ENCODE measurements at places on chromosomes 7 and 10. TPM values are rescaled to one million over a fixed set of nuclear protein-coding genes. Genes with fewer than 3 reads are reported as not detected.

GRCh38 chr7:17300012-17300411, 1.6 kb downstream of the AHR start:
- DNase-seq: peak; percentile 32

Gene NKX6-2
- total RNA-seq: not detected

- DNase-seq: peak; percentile 89
These were observed 123.7 kb upstream of the ASAH2 start for GRCh38 chr10:50375051-50375452.

- no peak for DNase-seq
These were observed 559 bp downstream of the DBF4 start for GRCh38 chr7:87876869-87877234.

Gene NEUROG3
- total RNA-seq: not detected

DNA sequence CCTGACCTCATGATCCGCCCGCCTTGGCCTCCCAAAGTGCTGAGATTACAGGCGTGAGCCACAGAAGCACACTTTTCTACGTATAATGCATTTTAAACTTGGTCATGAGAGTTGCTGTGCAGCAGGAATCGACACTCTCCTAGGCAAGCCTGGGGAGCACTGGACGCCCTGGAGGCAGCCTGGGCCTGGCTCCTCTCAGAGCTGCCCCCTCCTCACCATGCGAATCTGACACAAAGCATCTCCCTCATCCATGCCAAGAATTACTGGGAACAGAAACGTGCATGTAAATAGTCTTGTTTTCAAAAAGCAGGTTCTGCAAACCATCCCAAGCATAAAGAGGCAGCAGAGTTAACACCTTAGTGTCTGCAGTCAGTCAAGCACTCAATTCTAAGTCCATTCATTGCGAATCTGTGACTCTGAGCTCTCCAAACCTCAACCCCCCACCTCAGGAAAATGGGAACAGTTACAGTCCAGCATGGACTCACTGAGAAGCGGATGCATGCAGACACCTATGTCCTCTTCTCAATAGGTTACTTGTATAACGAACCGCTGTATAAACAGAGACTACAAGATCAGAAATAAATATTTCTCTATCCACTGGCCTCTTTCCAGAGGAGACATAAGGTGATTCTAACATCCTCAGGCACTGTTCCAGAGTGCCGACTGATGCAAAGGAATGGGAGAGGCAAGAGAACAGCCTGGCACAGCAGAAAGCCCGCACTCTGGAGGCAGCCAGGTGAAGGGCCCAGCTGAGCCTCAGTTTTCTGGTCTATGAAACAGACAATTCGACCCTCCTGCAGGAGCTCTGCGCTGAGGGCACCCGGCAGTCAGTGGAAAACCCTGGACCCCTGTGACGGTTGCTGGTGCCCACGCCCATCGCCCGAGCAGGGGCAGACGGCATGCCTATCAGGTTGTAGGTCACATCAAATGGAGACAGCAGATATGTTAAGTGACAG, 68.9 kb downstream of the MAD1L1 start:
- DNase-seq: no peak

Gene TMEM273
- 8.9 TPM for total RNA-seq

GRCh38 chr10:12431151-12432101, 82.1 kb downstream of the CAMK1D start:
- no peak for DNase-seq

Measured in Caki2 (cell line).